NCI-H1105 (cell line): ENCODE measurements at places on chromosomes 3 and 15.

DNA sequence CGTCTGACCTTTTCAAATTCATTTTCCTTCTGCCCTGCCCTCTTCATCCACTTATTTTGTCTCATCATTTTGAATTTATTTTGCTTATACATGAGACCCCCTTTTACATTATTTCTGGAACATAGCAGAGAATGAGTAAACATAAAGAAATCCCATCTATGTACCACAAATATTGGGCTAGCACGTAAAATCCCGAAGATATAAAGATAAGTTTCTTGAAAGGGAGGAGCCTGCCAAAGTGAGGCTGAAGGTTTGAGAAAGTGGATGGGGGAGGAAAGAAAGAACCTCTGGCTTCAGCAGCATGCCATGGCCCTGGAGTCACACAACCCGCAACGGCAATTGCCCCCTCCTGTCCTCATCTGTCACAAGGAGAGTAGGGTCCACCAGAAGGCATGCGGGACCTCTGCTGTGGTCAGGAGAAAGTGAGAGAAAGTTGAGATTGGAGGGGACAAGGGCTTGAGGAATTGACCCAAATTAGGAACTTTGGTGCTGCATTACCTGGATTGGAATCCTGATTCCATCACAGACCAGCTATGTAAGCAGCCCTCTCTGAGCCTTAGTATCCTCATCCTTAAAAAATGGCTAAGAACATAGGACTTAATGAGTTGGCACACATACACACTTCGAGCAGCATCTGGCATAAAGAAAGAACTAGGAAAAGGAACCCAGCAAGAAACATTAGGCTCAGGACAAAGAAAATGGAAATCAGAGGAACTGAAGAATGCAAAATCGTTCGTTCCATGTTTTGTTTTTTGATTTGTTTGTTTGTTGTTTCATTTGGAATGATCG, 53.7 kb upstream of the GYG1 start:
- DNase-seq = no peak

DNA sequence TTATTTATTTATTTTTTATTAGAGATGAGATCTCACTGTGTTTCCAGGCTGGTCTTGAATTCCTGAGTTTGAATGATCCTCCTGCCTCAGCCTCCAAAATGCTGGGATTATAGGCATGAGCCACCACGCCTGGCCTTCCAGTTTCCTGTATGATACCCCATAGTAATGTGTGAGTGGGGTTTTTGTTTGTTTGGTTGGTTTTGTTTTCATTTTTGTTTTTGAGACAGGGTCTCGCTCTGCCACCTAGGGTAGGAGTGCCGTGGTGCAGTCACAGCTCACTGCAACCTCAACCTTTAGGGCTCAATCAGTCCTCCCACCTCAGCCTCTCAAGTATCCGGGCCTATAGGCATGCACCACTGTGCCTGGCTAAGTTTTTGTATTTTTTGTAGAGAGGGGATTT, 30.9 kb downstream of the GOLM2 start:
- DNase-seq = no peak

DNA sequence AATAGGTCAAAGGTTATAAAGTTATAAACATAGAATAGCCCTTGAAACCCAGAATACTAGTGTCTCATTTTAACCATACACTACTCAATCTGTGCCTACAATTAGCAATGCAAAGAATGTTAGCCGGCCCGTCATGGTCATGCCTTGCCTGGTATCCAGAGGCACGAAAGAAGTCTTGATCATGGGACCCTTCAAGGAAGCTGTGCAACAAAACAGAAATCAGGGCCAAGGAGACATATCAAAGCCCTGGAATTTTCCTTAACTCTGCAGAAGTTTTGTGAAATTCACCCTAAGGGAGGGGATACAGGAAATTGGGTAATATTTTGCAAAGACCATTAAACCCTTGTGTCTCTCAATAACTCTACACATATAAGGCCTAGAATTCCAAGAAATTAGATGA, 482.4 kb downstream of the ROBO1 start:
- DNase-seq = no peak

- DNase-seq = no peak
Observed at GRCh38 chr15:64753480-64754185, 21.8 kb downstream of the RBPMS2 start.

DNA sequence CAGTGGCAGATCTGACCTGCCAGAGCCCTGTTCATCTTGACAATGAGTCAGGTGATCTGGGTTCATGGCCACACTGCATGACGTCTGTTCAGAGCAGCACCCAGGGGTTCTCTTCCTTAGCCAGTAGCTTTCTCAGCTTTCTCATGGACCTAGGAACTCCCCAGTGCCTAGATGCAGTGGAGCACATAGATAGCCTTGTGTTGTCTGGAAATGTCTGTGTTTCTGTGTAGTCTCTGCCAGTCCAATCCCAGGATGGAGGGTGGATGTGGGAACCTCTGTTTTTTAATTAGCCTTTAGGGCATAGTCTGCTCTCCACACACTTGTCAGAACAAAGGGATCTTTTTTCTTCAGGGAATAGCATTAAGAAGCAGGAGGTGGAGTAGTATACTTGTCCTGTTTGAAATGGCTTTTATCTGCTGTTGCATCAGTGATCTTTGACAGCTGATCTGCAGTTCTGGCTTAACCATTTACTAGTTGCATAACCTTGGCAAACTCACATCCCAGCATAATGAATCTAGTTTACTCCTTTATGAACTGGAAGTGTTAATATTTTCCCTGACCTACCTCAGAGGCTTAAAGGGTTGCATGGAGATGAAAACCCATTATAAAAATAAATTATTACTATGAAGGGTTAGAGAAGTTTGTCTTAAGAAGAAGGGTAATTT, 16.1 kb upstream of the CACNA1D start:
- DNase-seq = no peak

GRCh38 chr15:61032600-61033286, 196.4 kb downstream of the RORA start:
- peak; percentile 42 for DNase-seq

GRCh38 chr15:39486621-39487457, 94.0 kb upstream of the THBS1 start:
- no peak for DNase-seq

DNA sequence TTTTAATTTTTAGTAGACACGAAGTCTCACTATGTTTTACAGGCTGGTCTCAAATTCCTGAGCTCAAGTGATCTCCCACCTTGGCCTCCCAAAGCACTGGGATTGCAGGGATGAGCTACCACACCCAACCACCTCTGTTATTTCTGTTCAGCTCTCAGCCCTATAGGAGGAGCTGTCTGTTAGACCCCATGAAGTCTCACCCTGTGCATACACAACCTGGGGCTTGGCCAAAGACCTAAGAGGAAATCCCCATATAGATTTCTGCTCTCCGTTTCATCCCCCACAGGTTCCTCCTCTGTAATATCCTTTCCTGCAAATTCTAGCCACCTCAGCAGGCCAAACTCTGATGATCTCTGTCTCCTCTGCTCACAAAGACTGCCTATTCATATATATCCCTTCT, 56.6 kb upstream of the CTDSPL2 start:
- no peak for DNase-seq
